ENCODE measurements at places on chromosomes 5 and 9. TPM values are rescaled to one million over a fixed set of nuclear protein-coding genes. Genes with fewer than 3 reads are reported as not detected.

GRCh38 chr9:114308361-114308950 lies 14.4 kb upstream of the ORM1 start:
- DNase-seq = peak; percentile 48
- H3K4me3 ChIP-seq = no peak overlapping the region
- no peaks in the 10 kb centered on the region for H3K36me3 ChIP-seq
- H3K27me3 ChIP-seq = no peaks in the 10 kb centered on the region

DNA sequence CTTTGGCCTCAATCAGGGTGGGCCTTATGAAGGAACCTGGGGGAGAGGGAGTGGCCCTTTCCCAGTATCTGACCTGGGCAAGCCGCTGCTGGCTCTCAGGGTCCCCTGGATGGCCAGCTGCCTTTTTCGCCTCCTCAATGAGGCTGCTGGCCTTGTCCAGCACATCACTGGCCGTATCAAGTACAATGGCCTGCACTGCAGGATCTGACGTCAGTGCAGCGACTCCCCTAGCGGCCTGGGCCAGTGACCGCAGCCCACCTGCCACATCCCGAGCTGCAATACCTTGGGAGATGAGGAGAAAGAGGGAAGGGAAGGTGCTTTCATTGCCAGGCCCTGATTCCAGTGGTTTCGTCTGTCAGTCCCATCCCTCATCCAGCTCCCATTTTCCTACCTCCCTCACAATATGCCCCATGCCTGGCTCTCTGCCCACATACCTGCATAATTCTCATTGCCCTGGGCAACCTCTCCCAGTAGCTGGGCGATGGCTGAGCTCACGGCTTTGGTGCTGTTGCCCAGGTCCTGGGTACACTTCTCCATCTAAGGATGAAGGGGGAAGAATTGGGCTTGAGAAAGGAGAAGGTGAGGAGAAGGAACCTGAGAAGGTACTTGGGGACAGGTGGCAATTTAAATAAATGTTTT lies 19.1 kb downstream of the TLN1 start:
- H3K27me3 ChIP-seq = no peaks in the 10 kb centered on the region
- H3K4me3 ChIP-seq = no peak overlapping the region

DNA sequence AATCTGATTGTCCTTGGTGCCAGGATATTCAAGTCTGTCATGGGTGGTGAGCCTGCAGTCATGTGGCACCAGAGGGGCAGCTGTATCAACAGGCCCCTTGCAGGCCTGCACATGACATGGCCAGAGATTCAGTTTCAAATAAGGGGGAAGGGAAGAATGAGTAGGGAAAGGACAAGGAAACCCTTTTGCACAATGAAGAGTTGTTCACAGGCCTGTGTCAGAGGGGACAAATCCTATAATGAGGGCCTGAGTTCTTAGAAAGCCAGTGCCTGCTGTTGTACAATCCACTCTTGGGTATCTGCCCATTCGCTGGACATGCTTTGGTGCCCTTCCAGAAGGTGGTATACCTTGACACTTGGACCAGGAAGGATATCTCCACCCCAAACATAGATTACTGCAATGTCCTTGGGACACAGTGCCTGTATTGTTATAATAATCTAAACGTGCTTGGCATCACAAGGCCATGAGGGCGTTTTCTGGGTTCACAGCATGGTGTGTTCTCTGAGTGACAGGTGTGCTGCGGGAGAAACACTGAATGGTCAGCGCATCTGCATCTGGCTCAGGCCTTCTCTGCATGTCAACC lies 1.9 kb upstream of the TMEM171 start:
- peaks cover 17% of the 10 kb centered on the region for H3K27me3 ChIP-seq
- H3K4me1 ChIP-seq = peaks cover 8% of the 10 kb centered on the region
- no peaks in the 10 kb centered on the region for H3K36me3 ChIP-seq
- no peak overlapping the region for H3K4me3 ChIP-seq

DNA sequence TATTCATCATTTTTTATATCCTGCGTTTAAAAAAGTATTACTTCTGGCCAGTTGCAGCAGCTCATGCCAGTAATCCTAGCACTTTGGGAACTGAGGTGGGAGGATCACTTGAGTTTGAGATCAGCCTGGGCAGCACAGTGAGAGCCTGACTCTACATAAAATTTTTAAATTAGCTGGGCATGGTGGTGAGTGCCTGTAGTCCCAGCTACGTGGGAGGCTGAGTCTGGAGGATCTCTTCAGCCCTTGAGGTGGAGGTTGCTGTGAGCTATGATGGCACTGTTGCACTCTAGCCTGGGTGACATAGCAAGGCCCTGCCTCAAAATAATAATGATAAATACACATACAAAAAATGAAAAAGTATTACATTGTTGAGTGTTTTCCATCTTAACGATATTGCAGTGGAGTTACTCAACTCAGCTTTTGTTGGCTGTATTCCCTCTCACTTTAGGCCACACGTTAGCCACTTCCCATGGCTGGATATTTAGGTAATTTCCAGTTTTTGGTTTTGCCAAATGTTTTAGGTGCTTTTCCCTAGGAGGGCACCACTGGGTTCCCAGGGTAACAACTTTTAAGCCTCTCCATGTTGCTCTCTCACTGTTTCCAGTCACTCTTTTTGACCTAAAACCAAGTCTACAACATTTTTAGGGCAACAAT lies 20.6 kb downstream of the SHB start:
- H3K4me1 ChIP-seq = peaks cover 35% of the 10 kb centered on the region
- H3K36me3 ChIP-seq = no peaks in the 10 kb centered on the region
- H3K27me3 ChIP-seq = no peaks in the 10 kb centered on the region

GRCh38 chr5:72818866-72819534 lies 2.5 kb downstream of the TNPO1 start:
- H3K4me1 ChIP-seq = peaks cover 19% of the 10 kb centered on the region
- H3K36me3 ChIP-seq = no peaks in the 10 kb centered on the region
- no peak overlapping the region for H3K27ac ChIP-seq
- peak; percentile 80 for DNase-seq

GRCh38 chr5:174294891-174295620 lies 249.6 kb downstream of the NSG2 start:
- H3K27me3 ChIP-seq = no peaks in the 10 kb centered on the region
- no peak overlapping the region for H3K27ac ChIP-seq
- DNase-seq = no peak
- H3K4me1 ChIP-seq = no peaks in the 10 kb centered on the region
- no peaks in the 10 kb centered on the region for H3K36me3 ChIP-seq
- H3K4me3 ChIP-seq = no peak overlapping the region

DNA sequence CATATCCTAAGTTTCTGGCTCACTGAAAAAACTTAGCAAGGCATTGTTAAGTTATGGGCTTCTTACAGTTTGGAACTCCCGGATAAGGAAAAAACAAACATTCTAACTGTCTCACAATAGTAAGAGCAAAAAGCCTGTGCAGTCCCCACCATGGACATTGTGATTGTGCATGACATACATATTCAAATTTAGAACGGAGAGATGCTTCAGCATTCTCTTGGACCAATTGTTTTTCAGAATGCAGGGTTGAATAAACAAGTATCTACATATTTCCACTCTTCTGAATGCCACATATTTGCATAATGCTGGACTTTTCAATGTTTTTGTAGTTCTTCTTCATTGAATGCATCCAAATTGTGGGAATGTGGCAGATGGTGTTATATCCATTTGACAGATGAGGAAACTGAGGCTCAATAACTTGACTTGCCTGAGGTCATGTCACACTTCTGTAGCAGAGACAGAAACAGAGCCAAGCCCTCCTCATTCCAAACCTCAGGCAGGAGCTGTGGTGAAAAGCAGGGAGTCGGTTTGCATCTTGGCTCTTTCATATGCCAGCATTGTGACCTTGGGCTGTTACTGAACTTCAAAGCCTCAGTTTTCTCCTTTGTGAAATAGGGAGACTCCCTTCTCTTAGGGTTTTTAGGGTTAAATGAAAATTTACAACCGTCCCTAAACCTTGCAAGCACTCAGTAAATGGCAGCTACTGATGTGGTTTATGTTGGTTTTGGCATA lies 95.1 kb downstream of the IQGAP2 start:
- no peaks in the 10 kb centered on the region for H3K27me3 ChIP-seq
- no peak overlapping the region for H3K27ac ChIP-seq
- no peaks in the 10 kb centered on the region for H3K36me3 ChIP-seq

GRCh38 chr5:60243713-60244112 lies 350.2 kb upstream of the PDE4D start:
- no peaks in the 10 kb centered on the region for H3K4me1 ChIP-seq
- no peaks in the 10 kb centered on the region for H3K27me3 ChIP-seq
- DNase-seq = no peak
- no peak overlapping the region for H3K4me3 ChIP-seq

- H3K4me1 ChIP-seq = peaks cover 9% of the 10 kb centered on the region
- H3K27me3 ChIP-seq = no peaks in the 10 kb centered on the region
- H3K27ac ChIP-seq = peak overlapping the region; percentile 6
- no peaks in the 10 kb centered on the region for H3K36me3 ChIP-seq
Measured at GRCh38 chr9:113484258-113484730, 20.8 kb downstream of the RGS3 start.

DNA sequence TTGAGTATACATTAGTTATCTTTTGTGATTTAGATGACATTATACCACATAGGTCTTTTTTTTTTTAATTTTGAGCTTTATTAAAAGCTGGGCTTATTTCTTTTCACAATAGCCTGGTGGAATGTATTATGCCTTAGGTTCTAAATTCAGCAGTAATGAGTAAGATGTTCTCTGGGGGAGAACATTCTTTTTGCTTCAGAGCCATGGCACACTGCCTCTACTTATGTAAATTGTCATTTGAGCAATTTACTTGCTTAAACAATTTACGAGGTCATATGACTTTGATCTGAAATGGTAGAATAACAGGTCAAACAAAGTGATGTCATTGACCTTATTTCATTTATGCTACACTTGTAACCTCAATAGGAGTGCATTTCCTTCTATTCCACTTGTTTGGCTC lies 154.2 kb downstream of the FOCAD start:
- H3K36me3 ChIP-seq = peaks cover 3% of the 10 kb centered on the region
- H3K4me3 ChIP-seq = no peak overlapping the region
- DNase-seq = no peak
- no peak overlapping the region for H3K27ac ChIP-seq
- no peaks in the 10 kb centered on the region for H3K4me1 ChIP-seq

DNA sequence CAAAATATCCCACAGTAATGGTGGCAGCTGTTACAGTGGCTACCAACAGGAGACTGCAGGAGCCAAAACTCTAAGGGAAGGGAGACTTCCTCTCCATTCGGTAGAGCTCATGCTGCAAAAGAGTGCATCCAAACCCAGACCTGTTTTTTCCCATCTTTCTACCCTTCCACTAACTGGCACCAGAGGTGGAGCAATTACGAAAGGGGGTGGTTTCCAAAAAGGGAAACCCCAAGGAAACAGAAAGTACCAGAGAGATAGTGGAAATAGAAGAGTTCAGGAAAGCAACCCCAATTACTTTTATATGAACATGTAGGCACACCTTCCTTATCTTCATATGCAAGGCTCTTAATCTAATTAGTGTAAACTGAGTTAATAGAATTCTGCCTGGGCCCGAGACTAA lies 7.3 kb upstream of the WDR41 start:
- H3K36me3 ChIP-seq = no peaks in the 10 kb centered on the region
- no peak overlapping the region for H3K4me3 ChIP-seq
- H3K27ac ChIP-seq = no peak overlapping the region
- no peaks in the 10 kb centered on the region for H3K27me3 ChIP-seq
- H3K4me1 ChIP-seq = no peaks in the 10 kb centered on the region

- DNase-seq = no peak
- no peak overlapping the region for H3K27ac ChIP-seq
- no peaks in the 10 kb centered on the region for H3K4me1 ChIP-seq
- H3K36me3 ChIP-seq = no peaks in the 10 kb centered on the region
Measured at GRCh38 chr5:75756981-75757380, 39.7 kb upstream of the POC5 start.

DNA sequence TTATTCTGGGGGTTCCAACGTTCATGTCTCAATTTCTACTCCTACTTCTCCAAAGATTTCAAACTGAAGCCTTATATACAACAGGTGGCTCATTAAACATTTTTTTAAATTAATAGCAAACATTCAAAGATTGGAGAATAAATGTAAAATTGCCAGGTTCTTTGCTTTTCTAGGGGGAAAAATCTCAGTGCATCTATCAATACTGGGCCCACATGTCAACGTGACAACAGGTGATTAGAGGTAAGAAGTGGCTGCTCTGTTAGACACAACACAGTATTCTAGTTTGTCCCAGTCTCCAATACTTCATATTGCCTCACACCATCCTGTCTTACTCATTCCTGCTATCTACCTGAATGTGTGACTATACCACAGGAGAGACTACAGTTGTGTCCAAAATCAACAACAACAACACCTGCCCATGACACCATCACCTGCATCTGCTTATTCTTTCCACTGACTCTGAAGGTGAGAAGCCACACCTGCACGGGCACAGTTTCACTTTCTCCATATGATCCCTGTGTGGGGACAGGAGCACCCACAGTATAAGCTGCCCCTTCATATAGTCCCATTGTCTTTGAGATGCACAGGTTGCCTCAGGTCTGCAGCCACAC lies 110.2 kb downstream of the LHFPL2 start:
- H3K36me3 ChIP-seq = no peaks in the 10 kb centered on the region
- no peaks in the 10 kb centered on the region for H3K27me3 ChIP-seq
- no peak overlapping the region for H3K27ac ChIP-seq

DNA sequence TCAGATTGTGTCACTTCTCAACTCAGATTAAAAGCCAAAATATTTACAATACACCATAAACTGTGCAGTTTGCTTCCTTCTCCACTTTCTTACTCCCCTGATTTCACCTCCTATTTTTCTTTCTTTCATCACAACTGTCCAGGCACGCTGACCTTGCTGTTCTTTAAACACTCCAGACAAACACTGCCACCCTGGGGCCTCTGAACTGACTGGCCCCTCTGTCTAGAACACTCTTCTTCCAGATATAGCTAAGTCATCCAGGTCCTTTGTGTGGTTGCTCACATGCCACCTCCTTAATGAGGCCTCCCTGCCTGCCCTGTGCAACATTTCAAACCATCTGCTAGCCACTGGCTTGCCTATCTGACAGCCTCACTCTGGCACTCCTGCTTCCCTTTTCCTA lies 46.6 kb downstream of the ATG10 start:
- H3K27me3 ChIP-seq = no peaks in the 10 kb centered on the region
- H3K27ac ChIP-seq = no peak overlapping the region
- H3K4me3 ChIP-seq = no peak overlapping the region
- H3K36me3 ChIP-seq = no peaks in the 10 kb centered on the region

DNA sequence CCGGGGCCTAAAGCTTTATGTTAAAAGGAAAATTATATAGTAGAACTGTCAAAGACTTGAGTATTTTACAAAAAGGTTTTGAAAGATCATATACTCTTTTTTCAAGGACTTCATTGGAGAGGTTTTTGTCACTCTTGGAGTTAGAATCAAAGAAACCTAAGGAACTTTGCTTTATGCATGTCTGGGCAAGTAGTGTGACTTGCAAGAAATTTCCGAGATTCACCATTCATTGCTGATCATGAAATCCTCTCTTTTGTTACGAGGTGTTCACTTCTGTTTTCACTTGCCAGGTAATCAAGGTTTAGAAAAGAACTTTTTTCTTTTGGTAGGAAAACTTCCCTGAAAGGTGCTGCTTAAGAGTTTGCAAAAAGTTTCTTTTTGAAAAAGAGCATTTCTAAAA lies 64.8 kb downstream of the NUP214 start:
- DNase-seq = no peak
- peaks cover 87% of the 10 kb centered on the region for H3K36me3 ChIP-seq
- H3K4me1 ChIP-seq = no peaks in the 10 kb centered on the region
- H3K27me3 ChIP-seq = no peaks in the 10 kb centered on the region

GRCh38 chr5:131747180-131748105 lies 49.4 kb downstream of the FNIP1 start:
- no peak for DNase-seq
- H3K27me3 ChIP-seq = no peaks in the 10 kb centered on the region
- H3K36me3 ChIP-seq = peaks cover 15% of the 10 kb centered on the region
- no peak overlapping the region for H3K4me3 ChIP-seq
- peaks cover 9% of the 10 kb centered on the region for H3K4me1 ChIP-seq

The LCN15 gene
- not detected for total RNA-seq

The FCN1 gene
- 63.0 TPM for total RNA-seq

The KCNT1 gene
- 0.29 TPM for total RNA-seq

The PPP3R2 gene
- total RNA-seq = not detected

The PRDM9 gene
- total RNA-seq = not detected

The NMUR2 gene
- 2.1 TPM for total RNA-seq

The PPIP5K2 gene
- 53.3 TPM for total RNA-seq
